GM13976 (cell line): ENCODE measurements at places on chromosomes 12 and 14.

GRCh38 chr12:28050606-28051005 is 78.1 kb upstream of the PTHLH start:
- DNase-seq = no peak

DNA sequence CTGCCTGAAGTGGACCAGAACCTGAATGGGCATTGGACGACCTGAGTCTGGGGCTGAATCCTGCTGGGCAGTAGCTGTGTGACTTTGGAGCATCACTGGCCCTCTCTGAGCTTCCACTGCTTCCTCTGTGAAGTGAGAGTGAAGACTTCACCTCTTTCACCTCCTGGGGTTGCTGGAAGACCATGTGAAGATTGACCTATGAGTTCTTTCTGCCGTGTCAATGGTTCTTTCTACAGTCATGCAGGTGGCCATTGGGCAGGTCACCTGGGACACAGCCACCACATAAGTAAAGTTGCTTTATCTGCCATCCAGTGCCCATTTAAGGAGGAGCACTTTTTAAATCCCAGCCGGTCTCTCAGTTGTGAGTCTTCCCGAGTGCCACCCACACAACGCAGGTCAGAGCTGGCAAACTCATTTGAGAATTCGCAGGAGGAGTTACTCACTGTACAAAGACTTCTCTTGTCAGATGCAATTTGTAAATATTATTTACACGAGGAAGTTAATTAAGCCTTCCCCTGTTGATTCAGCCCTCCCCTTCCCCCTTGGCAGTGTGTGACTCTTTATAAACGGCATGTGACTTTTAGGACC is 74.8 kb upstream of the TCL1B start:
- no peak for DNase-seq

- no peak for DNase-seq
Observed at GRCh38 chr14:24885410-24885913, 164.5 kb downstream of the STXBP6 start.

- DNase-seq = no peak
Observed at GRCh38 chr12:74111688-74112360, 425.8 kb upstream of the ATXN7L3B start.

- no peak for DNase-seq
Observed at GRCh38 chr14:56237398-56237797, 119.2 kb downstream of the PELI2 start.

- peak; percentile 29 for DNase-seq
Observed at GRCh38 chr12:92995258-92995903, 66.3 kb upstream of the EEA1 start.
